ENCODE measurements at places on chromosomes 13 and 19.
A peak's percentile ranks its signal among the peaks of the same experiment; 100 is the strongest.

GRCh38 chr13:112178769-112179168 is 111.8 kb downstream of the SOX1 start:
- DNase-seq: no peak

GRCh38 chr13:44403461-44404056 is 29.9 kb downstream of the SERP2 start:
- no peak for DNase-seq

DNA sequence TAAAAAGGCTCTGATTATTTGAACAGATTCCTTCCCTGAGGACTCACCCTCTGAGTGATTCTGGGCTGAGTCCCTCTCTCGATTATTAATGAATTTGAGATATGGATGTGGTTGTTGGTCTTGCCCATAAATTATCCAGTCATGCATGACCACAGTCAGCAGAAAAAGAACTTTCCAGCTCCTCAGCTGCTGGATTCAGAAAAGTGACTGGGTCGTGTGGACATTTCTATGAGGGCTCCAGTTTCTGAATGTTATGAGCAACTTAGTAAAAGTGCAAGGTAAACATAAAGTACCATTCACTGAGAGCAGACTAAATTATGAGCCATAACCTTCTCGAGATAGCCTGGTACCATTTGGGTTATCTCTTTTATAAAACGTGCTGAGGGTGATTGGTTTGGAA is 100.1 kb upstream of the CLDN10 start:
- no peak for DNase-seq

DNA sequence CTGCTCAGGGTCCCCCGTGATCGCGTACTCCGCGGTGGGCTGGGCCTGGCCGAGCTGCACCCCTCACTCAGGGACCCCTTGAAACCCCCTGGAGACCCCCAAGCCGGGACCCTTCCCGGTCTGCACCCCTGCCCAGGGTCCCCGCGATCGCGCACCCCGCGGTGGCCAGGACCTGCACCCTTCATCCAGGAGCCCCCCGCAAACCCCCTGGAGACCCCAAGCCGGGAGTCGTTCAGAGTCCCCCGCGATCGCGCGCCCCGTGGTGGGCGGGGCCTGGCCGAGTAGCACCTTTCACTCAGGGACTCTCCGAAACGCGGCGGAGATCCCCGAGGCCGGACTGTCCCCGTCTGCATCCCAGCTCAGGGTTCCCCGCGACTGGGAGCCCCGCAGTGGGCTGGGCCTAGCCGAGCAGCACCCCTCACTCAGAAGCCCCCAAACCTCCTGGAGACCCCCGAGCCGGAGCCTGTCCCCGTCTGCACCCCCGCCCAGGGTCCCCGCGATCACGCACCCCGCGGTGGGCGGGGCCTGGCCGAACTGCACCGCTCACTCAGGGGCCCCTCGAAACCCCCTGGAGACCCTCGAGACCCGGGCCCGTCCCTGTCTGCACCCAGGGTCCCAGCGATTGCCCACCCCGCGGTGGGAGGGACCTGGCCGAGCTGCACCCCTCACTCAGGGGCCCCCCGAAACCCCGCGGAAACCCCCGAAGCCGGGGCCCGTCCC is 748 bp downstream of the LMNB2 start:
- DNase-seq: no peak

DNA sequence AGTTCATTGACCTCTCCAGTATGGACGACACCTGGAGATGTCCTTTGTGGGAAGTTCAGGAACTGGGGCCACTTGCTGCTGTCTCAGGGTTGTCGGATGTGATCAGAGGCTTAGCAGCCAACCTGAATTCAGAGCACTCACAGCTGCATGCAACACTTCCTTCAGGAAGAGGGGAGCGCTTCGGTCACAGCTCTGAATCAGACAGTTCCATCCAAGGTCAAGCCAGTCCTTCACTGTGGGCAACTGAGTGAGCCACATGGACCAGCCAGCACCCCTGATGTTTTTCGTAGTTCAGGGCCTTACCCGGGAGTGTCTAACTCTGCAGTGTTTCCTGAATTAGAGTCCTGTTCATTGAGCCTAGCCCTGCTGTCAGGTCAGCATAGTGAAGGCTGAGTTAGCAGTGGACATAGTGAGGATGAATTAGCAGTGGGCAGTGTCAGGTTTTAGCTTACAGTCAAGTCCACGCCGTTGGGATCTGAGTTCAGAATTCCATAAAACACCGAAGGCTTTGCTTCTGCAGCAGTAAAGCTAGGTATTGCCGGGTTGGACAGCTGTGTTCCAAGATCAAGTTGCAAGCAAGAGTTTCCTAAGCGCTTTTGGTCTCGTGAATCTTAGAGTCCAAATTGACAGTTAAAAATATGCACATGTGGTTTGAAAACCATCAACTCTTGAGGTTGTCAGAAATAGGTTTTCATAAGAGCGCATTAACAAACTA is 5.1 kb downstream of the ZNF555 start:
- DNase-seq: no peak

- no peak for DNase-seq
These were observed 2691.4 kb downstream of the PCDH9 start for GRCh38 chr13:64538711-64539110.

DNA sequence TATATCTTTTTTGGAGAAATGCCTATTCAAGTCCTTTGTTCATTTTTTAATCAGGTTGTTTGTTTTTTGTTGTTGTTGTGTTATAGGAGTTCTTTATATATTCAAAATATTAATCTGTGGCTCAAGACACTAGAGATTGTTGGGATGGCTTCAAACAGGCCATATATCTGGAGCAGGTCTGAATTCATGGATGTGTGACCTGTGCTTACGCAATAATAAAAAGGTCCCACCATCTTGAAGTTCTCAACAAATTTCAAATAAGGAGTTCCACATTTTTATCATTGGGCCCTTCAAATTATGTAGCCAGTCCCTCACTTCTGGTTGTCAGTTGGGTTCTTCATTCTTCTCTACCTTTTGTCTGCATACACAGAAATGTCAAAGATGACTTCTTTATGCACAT is 17.7 kb upstream of the NUDT15 start:
- DNase-seq: no peak

GRCh38 chr19:45475537-45476291 is 7.9 kb downstream of the FOSB start:
- peak; percentile 51 for DNase-seq

DNA sequence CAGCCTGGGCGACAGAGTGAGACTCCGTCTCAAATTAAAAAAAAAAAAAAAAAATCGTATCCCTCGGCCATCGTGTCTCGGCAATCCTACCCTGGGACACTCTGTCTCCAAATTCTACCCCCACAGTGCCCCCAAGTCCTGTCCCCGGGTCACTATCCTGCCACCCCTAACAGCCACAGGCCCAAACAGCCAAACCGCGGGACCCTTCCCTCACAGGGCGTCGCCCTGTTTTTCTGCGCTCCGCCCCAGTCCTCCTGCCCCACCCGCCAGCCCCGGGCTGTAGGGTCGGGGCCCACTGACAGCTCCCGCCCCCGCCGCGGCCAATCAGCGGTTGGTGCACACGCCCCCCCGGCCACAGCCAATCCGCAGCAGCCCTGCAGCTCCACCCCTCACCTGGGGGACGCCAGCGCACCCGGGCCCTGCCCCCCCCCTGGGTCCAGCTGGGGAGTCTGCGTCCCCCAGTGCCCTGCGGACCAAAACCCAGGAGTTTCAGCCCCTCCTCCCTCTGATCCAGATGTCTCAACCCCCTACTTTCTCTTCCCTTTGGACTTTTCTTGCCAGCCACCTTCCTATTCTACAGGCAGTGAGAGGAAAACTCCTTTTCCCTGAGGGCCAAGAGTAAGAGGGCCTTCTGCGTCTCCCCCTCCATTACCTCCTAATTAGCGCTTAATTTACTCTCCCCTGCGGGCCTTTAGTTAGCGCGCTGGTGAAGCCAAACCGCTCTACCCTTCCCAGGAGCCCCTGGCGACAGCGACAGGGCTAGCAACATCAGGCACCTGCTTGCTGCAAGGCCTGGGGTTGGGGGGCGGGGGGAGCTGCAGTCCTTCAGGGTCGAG is 1.5 kb upstream of the BCAT2 start:
- no peak for DNase-seq

DNA sequence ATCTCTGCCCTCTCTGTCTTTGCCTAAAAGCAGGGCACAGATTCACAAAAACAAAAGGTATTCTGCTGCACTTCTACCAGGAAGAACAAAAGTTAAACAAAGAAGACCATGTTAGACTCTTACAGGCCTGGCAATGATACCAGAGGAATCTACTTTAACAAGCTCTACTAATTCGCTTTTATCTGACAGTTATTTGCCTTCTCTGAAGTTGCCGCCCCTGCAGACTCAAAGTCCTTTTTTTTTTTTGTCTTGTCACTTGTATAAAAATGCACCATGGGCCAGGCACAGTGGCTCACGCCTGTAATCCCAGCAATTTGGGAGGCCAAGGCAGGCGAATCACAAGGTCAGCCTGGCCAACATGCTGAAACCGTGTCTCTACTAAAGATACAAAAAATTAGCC is 176.5 kb upstream of the UBL3 start:
- no peak for DNase-seq

DNA sequence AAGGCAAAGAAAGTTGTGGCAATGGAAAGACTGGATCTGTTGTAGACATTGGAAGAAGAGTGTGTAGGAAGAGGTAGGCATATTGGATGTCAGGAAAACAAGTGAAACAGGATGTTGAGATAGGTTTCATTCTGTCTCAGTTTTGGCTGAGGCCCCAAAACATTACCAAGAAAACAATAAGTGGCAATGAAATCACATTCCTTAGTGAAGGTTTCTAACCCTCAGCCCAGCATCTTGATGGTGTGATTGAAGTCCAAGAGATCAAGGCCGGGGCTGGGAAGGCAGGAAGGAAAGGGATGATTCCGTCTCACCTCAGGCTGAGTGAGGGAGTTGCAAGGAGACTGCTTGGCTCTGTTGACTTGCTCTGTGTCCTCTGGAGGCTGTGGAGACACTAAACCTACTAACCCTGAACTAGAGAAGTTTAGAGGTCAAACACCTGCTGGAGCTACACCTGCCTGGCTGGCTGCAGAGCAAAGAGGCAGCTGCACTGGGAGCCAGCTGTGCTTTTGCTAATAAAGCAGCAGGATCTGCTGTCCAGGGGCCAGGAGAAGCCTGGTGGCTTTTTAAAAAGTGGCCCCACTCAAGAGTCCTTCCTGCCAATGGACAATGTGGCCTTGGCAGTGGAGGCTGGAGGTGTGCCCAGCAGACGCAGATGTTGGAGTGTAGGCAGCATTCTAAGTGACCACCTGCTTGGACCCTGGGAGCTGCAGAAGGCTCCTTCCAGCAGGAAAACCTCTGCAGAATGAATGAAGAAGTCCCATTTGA is 53.6 kb downstream of the DGKH start:
- no peak for DNase-seq

DNA sequence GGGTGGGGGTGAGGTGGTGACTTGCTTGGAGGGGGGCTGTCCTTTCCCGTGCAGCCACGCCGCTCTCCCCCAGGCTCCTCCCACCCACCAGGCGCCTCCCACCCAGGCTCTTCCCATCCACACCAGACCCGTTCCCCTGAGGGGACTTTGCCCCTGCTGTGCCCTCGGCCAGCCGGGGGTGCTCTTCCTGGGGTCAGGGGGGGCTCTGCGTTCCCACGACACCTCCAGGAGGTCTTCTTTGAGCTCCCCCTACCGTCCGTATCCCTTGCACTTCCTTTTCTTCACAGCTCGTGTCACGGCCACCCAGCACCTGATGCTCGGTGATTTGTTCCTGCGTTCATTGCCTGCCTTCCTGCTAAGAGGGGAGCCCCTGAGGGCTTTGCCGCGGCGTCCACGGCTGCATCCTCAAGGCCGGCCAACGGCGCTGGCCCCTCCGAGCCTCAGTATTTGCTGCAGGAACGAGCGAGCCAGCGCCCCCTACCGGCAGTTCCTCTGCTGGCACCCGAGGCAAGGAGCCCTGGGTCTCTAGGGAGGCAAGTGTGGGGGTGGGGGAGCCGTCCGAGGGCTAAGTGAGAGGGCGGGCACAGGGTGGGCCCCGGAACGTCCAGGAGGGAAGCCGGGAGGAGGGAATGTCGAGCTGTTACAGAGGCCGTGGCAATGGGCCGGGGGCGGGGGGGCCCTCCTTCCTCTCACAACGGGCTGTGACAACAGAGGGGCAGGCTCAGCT is 11.8 kb downstream of the LRRC4B start:
- peak; percentile 54 for DNase-seq

DNA sequence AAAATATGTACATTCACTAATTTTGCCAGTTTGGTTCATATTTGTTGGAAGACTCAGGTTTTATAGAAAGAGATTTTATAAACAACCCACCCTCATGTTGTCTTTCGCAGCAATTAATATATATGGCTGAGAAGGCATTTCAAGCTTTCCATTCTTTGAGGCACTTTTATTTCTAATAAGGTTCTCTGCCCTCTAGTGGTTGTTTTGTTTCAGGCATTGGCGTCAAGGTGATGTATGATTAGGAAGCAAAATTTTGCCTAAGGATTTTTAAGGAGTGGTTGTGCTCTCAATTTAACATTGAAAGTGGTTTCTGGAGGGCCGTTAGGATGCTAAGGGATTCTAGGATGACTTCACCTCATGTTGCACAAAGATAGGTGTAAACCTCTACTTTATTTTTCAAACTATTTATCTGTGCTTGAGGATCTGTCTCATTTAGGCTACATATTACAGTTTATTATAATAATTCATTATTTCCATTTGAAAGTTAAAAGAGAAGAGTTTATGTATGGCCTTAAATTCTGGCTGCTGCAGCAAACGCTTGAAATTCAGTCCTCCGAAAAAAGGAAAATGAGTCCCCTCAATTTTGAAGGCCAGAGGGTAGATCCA is 35.9 kb downstream of the OXGR1 start:
- no peak for DNase-seq

GRCh38 chr13:40993987-40994386 is 25.1 kb downstream of the ELF1 start:
- no peak for DNase-seq

DNA sequence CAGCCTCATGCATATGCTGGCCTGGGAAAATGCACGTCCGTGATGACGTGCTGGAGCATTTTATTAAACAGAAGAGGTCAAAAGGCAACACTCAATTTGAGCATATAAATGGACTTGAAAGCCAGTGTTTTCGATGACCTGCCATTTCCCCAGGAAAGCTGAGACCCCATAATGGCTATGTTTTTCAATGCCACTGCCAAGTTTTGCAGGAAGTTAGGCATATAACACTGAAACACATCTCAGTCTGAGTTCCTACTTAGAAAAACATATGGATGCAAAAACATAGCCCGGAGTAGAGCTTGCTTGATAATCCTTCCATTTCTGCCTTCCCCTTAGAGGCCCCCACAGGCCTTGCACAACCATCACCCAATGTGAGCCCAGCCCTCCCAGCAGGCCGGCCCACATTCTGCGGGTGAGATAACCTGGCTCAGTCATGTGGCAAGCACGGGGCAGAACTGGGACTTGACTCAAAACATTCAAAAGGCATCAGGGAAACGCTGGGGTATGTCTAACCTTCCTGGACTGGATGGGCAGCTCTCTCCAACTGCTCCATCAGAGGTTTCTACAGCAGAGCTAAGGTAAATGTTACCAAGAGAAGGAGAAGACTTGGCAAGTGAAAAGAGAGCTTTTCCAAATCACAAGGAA is 24.9 kb downstream of the EPS15L1 start:
- peak; percentile 87 for DNase-seq

- peak; percentile 39 for DNase-seq
These were observed 20.5 kb upstream of the RASA3 start for GRCh38 chr13:114152831-114153371.
